Forelimb muscle (tissue), 1 donor: ENCODE measurements at places on chromosomes 1 and 21. TPM values are rescaled to one million over a fixed set of nuclear protein-coding genes. Genes with fewer than 3 reads are reported as not detected.

The GJA8 gene
- polyA plus RNA-seq = not detected

GRCh38 chr1:115679141-115679611 lies 37.4 kb downstream of the VANGL1 start:
- DNase-seq = no peak

DNA sequence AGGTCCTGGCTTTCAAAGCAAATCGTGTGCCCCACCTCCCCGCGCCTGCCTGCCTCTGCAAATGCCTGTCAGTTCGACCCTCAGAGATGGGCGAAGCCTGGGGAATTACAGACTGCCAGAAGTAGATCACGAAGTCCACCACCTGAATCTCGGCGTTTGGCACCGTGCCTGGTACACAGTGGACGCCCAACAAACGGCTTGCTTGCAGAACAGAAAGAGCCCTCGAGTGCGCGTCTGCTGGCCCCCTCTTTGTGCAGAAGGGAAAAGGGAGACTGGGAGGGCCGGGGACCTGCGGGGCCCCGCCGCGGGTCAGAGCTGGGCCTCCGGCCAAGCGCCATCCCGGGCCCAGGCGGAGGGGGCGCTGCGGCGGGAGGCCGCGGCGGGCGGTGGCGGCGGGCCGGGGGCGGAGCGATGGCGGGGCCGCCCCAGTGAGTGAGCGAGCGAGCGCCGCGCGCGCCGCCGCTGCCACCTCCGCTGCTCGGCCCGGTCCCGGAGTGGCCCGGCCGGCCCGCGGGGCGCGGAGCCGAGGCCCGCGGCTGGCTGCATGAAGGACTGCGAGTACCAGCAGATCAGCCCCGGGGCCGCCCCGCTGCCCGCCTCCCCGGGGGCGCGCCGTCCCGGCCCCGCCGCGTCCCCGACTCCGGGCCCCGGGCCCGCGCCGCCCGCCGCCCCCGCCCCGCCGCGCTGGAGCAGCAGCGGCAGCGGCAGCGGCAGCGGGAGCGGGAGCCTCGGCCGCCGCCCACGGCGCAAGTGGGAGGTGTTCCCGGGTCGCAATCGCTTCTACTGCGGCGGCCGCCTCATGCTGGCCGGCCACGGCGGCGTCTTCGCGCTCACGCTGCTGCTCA lies at the start of gene ZDHHC18:
ZDHHC18 (plus strand) TSS at position 428 of the 845 bp plus-strand sequence; CDS start at position 545, 117 bp downstream.
- no peak for DNase-seq

- DNase-seq = no peak
These were observed 1.7 kb upstream of the FRRS1 start for GRCh38 chr1:99768104-99768503.

DNA sequence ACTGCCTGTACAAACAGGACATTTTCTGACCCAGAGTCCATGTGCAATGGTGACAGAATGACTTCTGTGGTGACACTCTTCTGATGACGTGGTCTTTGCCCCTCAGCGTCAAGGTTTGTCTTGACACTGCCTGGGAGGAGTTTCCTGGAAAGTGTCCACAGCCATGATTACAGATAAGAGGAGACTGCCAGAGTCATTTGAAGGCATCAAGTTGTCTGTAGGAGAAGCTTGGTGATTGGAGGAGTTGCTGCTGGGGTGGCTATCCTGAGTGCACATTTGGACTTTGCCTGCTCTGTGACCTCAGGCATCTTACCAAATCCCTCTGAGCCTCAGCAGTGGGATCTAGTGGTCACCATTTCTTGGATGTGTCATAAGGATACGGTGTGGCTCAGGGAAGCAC lies 17.7 kb downstream of the TCHHL1 start:
- DNase-seq = no peak
